ENCODE measurements at places on chromosomes 5 and 9.

GRCh38 chr5:160747987-160748386 lies 104.0 kb downstream of the ATP10B start:
- DNase-seq: no peak

DNA sequence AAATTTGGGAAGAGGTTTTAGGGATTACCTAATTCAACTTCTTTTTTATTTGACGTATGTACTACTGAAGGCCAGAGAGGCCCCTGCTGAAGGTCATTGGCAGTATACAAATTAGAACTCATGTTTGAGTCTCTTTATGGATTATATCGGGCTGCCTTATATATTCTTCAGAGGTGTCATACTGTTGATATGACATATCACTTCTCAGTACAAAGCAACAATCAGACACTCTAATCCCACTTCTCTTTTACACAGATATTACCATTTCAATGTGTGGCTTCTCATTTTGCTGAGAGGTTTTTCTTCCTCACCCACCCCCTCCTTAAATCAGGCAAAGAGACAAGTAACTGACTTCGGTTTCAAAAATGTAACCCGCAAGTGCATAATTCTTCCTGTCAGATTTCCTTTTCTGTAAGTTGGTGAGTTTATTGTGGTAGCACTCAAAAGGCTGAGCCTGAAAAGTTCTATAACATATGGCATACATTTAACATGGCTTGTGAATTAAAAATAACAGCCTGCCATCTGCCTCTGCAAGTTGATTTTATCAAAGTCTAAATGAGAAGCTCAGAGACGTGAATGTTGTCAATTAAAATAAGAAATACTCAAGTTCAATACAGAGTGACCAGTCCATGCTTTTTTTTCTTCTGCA lies 163.6 kb upstream of the RORB start:
- no peak for DNase-seq

DNA sequence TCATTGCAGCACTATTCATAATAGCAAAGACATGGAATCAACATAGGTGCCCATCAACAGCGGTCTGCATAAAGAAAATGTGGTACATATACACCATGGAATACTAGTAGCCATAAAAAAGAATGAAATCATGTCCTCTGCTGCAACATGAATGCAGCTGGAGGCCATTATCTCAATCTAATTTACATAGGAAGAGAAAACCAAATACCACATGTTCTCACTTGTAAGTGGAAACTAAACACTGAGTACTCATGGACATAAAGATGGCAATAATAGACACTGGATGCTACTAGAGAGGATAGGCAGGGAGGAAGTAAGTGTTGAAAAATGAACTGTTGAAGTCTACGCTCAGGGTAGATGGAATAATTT lies 203.9 kb upstream of the CDH9 start:
- DNase-seq: no peak

DNA sequence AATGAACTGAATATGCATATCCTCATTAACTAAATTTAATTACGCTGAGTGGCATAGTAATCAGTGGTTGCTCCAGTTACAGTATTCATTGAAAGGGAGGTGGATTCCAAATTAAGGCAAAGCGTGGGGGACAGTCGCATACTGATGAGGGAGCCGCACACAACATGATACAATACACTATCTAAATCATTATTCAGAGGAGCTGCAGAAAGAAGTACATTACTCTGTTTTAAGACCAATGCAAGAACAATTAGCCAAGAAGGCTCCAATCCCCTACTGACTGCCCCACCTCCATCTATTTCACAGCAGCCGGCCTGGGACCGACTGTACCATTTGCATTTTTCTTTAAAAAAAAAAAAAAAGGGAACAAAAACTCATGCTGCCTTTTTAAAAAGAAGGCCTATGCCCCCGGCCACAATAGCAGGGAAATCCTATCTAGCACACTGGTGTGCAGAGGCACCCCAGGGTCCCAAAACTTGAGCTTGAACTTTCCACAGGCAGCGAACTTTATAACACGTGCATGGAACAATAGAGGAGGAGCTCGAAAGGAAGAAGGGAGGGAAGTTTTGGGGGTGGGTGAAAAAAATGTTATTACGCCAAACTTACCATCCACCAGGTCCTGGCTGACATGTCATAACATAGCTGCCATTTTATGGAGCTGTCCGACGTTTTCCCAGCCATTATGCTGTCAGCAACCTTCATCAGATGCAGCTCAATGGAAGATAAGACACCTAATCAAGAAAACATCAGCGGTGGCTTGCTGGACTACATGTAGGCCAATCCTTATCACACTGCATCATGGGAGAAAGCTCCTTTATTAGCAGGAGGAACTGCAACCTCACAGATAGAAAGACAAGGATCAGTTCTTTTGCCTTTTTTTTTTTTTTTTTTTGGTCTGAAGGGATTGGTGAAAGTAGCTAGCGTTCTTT lies 161.6 kb downstream of the ZDHHC21 start:
- no peak for DNase-seq

- DNase-seq: no peak
These were observed 8.4 kb downstream of the SH3TC2 start for GRCh38 chr5:149054416-149054815.

GRCh38 chr5:144206141-144206540 lies 35.5 kb downstream of the KCTD16 start:
- no peak for DNase-seq

- DNase-seq: no peak
These were observed 87.2 kb downstream of the FSTL4 start for GRCh38 chr5:133525126-133525525.

DNA sequence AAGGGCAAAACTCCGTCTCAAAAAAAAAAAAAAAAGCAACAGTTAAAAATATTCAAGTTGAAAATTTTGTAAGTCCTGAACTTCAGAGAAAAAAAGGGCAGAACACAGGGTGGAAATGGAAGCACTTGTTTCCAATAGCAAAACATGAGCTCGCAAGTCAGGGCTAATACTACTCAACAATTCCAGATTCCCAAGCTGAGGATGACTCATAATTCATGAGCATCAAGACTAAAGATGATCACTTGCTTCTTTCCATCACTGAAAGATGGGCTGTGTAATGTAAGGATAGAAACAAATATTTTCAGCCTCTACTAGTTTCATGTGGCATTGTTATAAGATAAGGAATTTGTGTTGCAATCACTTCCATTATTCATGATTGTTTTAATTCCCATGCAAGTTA lies 33.5 kb upstream of the FST start:
- no peak for DNase-seq

Measured in SJSA1 (cell line).